ENCODE measurements at places on chromosomes 1 and 21. TPM values are rescaled to one million over a fixed set of nuclear protein-coding genes. Genes with fewer than 3 reads are reported as not detected.

The PADI2 gene
- 2.3 TPM for total RNA-seq

The NTMT2 gene
- not detected for total RNA-seq

The OR2G6 gene
- not detected for total RNA-seq

The TSPAN1 gene
- 2.0 TPM for total RNA-seq

The CELA2A gene
- not detected for total RNA-seq

The TINAGL1 gene
- total RNA-seq = 16.6 TPM

The TTC24 gene
- total RNA-seq = not detected

The SLC35F3 gene
- 0.39 TPM for total RNA-seq

The PRKAA2 gene
- total RNA-seq = 2.5 TPM

The AGMAT gene
- total RNA-seq = 1.7 TPM

The CFHR3 gene
- not detected for total RNA-seq

The BATF3 gene
- total RNA-seq = 3.9 TPM

The GCSAML gene
- total RNA-seq = not detected

The FAM131C gene
- not detected for total RNA-seq

The CD2 gene
- total RNA-seq = not detected

The RHD gene
- total RNA-seq = not detected

The HLX gene
- total RNA-seq = 22.9 TPM

The APH1A gene
- total RNA-seq = 113 TPM

Measured in epithelial cell of alveolus of lung (primary cell).